ENCODE measurements at places on chromosomes 3 and 15. TPM values are rescaled to one million over a fixed set of nuclear protein-coding genes. Genes with fewer than 3 reads are reported as not detected.

KY gene
- 0.73 TPM for total RNA-seq

TP63 gene
- total RNA-seq = under 0.01 TPM

FBXO45 gene
- 14.7 TPM for total RNA-seq

CTXN2 gene
- total RNA-seq = not detected

Data from subcutaneous preadipocyte (primary cell).